Upper lobe of right lung (tissue), 1 donor: ENCODE measurements at places on chromosomes 6 and 20. TPM values are rescaled to one million over a fixed set of nuclear protein-coding genes. Genes with fewer than 3 reads are reported as not detected.

GRCh38 chr6:126983779-126984178 lies 134.7 kb upstream of the RSPO3 start:
- no peaks in the 10 kb centered on the region for H3K27me3 ChIP-seq
- no peaks in the 10 kb centered on the region for H3K36me3 ChIP-seq
- no peak for DNase-seq
- H3K4me1 ChIP-seq, result no peaks in the 10 kb centered on the region

Gene NNAT
- 0.43 TPM for total RNA-seq

Gene GSTA1
- total RNA-seq, result 1.9 TPM

GRCh38 chr6:4774715-4775493 lies 1.3 kb upstream of the CDYL start:
- H3K4me3 ChIP-seq, result peak overlapping the region; percentile 57
- no peak for DNase-seq
- no peaks in the 10 kb centered on the region for H3K27me3 ChIP-seq
- peaks cover 18% of the 10 kb centered on the region for H3K4me1 ChIP-seq
- no peaks in the 10 kb centered on the region for H3K36me3 ChIP-seq

Gene MYMX
- 0.52 TPM for total RNA-seq

DNA sequence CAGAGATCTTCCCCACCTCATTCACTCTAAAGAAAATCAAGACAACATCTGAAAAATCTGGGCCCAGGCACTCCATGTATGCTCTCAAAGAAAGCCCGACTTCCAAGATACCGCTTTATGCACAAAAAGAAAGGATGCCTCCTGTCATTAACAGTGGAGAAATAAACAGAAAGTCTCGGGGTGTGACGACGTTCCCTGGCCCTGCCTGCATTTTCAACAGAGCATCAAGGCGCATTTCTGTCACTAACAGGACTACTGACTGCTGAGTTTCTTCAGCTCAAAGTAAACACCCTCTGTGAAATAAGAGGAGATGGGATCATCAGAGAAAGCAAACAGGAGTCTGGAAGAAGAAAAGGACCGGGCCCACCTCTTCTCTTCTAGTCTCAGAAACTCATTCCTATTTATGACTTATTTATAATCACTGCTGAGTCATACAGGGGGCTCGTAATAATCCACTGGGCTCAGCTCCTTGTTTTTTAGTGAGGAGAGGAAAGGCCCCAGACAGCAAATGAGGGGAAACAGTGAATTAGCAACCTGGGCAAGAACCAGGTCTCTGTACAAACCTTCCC lies 99.7 kb downstream of the ZMYND8 start:
- H3K4me3 ChIP-seq, result no peak overlapping the region
- peak; percentile 3 for DNase-seq
- H3K4me1 ChIP-seq, result peaks cover 40% of the 10 kb centered on the region
- H3K27ac ChIP-seq, result no peak overlapping the region
- H3K36me3 ChIP-seq, result peaks cover 31% of the 10 kb centered on the region
- H3K27me3 ChIP-seq, result no peaks in the 10 kb centered on the region

DNA sequence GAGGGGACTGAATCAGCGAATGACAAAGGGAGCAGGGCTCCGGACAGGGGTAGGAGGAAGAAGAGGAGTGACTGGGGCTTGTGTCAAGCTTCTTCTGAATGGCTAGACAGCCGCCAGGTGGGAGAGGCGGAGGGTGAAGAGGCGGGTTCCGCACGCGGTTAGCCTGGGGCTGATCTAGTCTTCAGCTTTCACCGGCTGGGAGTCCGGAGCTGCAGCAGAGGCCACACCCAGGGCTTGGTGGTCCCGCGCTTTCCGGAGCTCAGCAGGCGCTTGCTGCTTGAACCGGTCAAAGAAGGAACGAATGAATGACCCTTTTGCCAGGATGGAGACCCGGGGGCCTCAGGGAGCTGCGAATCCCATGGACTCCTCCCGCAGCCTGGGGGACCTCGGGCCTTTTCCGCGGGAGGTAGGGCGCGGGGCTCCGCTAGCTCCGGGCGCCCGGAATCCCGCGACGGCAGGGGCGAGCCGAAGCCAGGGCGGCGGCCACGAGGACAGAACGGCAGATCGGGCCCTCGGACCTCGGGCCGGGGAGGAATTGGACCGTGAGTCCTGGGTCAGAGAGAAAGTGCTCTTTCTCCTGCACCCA lies at the start of gene C6orf141:
Gene C6orf141, plus strand, starts transcription at position 177 of the 586 bp plus-strand sequence. Its CDS starts 125 bp downstream, at position 302.
- peaks cover 13% of the 10 kb centered on the region for H3K4me1 ChIP-seq
- peak; percentile 66 for DNase-seq
- H3K27ac ChIP-seq, result no peak within 1 kb of the TSS
- peaks cover 21% of the 10 kb centered on the region for H3K27me3 ChIP-seq
- H3K4me3 ChIP-seq, result peak within 1 kb of the TSS; percentile 42
- no peaks in the 10 kb centered on the region for H3K36me3 ChIP-seq

Gene TBXT
- not detected for total RNA-seq

DNA sequence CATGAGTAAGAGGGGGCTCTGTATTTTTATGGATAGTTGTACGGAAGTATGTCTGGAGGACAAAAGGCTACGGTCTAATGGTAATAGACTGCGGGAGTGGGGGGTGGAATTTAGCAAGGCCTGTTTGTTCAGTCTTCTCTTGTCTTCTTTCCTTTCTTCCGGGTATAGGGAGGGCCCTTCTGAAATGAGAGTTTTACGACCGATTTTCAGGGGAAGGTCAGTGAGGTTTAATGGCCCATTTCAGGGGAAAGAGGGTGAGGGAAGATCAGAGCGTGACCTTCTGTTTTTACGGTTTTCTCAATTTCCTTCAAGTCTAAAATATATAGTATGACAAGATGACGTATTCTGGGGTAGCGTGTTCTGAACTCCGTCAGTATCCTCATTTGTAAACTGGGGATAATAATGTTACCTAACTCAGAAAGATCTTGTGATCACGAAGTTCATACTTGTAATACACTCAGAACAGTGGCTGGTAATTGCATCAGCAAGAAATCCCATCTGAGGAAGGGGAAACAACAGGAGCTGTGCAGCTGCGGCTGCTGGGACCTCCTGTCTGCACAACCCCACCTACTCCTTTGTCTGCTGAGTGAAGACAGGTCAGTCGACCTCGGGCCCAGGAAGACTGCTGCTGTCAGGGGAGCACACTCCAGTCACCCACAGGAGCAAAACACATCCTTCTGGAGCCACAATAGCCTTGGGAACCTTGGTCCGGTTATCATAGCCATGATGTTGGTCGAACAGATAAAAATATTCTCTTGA lies 90.4 kb downstream of the MAP3K7 start:
- H3K27me3 ChIP-seq, result no peaks in the 10 kb centered on the region
- no peaks in the 10 kb centered on the region for H3K4me1 ChIP-seq
- DNase-seq, result no peak
- H3K36me3 ChIP-seq, result no peaks in the 10 kb centered on the region
- H3K4me3 ChIP-seq, result no peak overlapping the region
- H3K27ac ChIP-seq, result no peak overlapping the region

DNA sequence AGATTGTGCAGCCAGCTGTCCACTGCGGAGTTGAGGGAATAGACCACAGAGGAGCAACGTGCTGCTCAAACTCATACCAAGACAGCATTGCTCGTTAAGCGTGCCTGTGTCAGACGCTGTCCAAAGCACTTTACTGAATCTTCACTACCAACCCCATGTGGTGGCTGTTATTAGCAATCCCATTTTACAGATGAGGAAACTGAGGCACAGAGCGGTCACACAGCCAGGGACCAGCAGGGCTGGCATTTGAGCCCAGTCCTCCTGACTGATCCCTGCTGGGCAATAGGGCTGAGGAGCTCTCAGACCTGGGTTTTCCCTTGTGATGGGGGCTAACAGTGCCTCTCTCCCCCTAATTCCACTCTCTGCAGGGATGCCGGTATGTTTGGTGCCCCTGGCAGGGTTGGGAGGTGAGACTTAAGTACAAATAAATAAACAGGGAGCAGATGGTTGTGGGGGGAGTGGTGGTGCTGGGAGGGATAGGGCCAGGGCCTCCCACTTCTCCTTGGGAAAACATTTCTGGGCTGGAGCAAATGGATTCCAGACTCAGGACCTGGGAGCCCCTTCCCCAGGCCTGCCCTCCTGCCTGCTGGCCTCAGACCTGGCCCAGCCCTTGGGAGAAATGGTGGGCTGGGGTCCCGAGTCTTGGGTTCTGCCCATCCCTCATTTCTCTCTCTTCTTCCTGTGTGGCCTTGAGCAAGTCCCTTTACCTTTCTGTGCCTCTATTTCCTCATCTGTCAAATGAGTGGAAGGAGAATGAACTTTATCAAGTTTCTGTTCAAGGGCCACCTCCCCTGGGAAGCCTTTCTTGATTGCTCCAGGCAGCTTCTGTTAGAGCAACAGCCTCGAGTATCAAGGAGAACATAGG lies 17.7 kb downstream of the SRXN1 start:
- H3K4me3 ChIP-seq, result no peak overlapping the region
- H3K27me3 ChIP-seq, result no peaks in the 10 kb centered on the region
- no peaks in the 10 kb centered on the region for H3K36me3 ChIP-seq
- H3K27ac ChIP-seq, result no peak overlapping the region
- no peaks in the 10 kb centered on the region for H3K4me1 ChIP-seq
- DNase-seq, result peak; percentile 29

Gene LY6G6D
- total RNA-seq, result not detected

DNA sequence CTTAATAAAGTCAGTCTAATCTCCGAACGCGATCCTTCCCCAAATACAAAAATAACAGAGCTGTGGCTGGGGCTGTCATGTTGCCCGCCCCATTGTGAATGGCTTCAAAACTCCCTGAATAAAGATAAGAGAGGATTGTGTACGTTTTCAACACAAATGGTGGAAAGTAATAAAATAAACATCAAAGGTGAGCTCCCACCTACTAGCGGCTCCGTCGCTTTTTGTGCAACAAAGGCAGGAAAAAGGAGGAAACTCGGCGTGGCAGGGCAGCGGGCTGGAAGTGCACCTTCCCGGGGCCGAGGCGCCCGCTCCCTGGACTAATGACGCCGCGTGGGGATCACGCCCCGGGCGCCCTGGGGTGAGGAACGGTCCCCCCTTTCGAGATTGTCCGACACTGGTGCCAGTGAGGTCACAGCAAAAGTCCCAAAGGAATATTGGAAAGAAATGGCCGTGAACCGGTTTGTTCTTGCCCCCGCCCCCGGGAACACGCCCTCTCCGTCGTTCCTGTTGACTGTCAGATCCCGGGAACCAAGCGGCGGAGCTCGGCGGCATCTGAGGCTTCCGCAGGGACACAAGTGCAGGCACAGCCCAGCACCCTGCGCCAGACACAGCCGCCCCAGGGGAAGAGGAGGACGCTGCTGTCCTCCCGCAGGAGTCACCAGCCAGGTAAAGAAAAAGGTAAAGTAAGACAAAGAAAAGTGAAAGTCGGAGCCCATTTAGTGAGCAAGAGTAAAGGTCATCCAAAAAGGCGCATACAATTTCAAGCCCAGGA lies 1.1 kb upstream of the FOXQ1 start:
- DNase-seq, result peak; percentile 90
- H3K36me3 ChIP-seq, result no peaks in the 10 kb centered on the region
- H3K27ac ChIP-seq, result peak overlapping the region; percentile 84
- no peaks in the 10 kb centered on the region for H3K4me1 ChIP-seq
- peak overlapping the region; percentile 58 for H3K4me3 ChIP-seq
- peaks cover 26% of the 10 kb centered on the region for H3K27me3 ChIP-seq

DNA sequence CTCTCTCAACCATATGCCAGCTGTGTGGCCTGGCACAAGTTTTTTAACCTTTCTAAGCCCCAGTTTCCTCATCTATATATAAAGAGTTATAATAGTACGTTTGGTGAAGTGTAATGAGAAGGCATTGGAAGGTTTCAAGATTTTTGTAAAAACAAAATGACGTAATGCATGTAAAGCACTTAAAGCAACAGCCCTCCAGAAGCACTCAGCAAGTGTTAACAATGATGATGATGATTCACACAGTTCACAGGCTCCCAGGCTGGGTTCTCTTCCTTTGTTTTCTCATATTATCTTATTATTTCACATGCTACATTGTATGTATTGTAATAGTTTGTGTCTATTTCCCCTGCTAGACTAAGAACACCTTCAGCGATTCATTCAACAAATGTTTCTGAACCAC lies 6.2 kb downstream of the CEP250 start:
- H3K4me3 ChIP-seq, result no peak overlapping the region
- peaks cover 26% of the 10 kb centered on the region for H3K36me3 ChIP-seq
- no peak overlapping the region for H3K27ac ChIP-seq
- DNase-seq, result no peak

- no peak for DNase-seq
- no peaks in the 10 kb centered on the region for H3K27me3 ChIP-seq
- peak overlapping the region; percentile 20 for H3K27ac ChIP-seq
- no peak overlapping the region for H3K4me3 ChIP-seq
- H3K36me3 ChIP-seq, result peaks cover 44% of the 10 kb centered on the region
- H3K4me1 ChIP-seq, result peaks cover 6% of the 10 kb centered on the region
These were observed 10.6 kb downstream of the RPS10 start for GRCh38 chr6:34414999-34415858.

DNA sequence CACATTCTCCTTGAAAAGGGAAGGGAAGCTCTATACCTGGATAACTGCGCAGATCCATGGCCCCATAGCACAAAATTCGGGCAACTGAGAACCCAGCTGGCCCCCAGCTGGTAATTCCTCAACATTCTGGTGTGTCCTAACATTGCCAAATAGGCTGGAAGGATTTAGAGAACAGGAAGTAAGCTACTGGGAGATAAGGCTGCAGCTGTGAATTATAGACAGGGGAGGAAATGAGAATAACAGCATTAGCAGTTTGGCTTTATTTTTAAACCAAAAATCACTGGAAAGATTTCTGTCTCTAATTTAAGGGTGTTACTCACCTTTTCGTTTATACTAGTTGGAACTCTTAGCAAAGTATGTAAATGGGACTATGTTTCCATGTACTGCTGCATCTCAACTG lies 97.2 kb downstream of the TULP4 start:
- no peaks in the 10 kb centered on the region for H3K27me3 ChIP-seq
- H3K4me3 ChIP-seq, result no peak overlapping the region
- H3K36me3 ChIP-seq, result no peaks in the 10 kb centered on the region
- DNase-seq, result no peak
- H3K27ac ChIP-seq, result peak overlapping the region; percentile 65

DNA sequence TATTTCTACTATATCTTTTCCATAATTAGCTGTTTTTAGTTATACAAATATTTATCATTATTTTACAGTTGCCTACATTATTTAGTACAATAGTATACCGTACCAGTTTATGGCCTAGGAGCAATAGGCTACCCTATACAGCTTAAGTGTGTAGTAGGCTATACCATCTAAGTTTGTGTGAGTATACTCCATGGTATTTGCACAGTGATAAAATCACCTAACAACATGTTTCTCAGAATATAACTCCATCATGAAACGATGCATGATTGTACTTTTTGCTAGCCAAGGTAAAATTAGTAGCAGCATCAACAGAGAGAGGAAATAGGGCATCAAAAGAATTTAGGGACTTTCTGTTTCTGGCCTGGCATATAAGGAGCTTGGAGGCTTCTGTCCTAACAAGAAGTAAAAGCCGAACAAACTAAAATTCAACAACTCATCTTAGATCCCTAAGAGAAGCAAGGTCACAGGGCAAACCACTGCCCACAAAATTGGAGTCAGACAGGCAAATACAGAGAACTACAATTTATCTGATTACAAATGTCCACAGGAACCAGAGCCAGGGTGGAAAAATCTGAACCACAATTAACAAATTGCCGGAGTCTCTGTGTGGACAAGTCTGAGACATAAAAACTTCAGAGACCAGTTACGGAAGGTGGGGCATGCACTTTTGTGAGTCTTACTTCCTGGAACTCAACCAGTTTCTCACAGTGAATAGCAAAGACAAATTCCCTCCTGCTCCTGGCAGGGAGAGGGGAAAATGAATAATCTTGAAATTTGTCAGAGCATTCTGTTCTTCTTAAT lies 671.4 kb downstream of the RFPL4B start:
- H3K4me3 ChIP-seq, result no peak overlapping the region
- H3K4me1 ChIP-seq, result peaks cover 13% of the 10 kb centered on the region
- H3K27me3 ChIP-seq, result no peaks in the 10 kb centered on the region
- DNase-seq, result no peak
